Smooth muscle cell of the umbilical artery (primary cell): ENCODE measurements at places on chromosomes 16 and 17. TPM values are rescaled to one million over a fixed set of nuclear protein-coding genes. Genes with fewer than 3 reads are reported as not detected.

Gene PPP1R9B
- 29.4 and 36.7 TPM in 2 replicates for total RNA-seq

Gene RHBDL1
- total RNA-seq: 4.6 and 6.5 TPM in 2 replicates

Gene MARVELD3
- not detected in 2 replicates for total RNA-seq

Gene IFT20
- total RNA-seq: 54.5 and 101 TPM in 2 replicates

Gene NKD1
- total RNA-seq: under 0.01 TPM in 2 replicates

Gene BRCA1
- 4.2 and 12.5 TPM in 2 replicates for total RNA-seq

Gene PRM3
- total RNA-seq: not detected in 2 replicates

Gene HOXB8
- total RNA-seq: under 0.01 and 0.97 TPM in 2 replicates

Gene CACNG5
- not detected in 2 replicates for total RNA-seq

Gene APOBR
- total RNA-seq: not detected in 2 replicates

Gene SLC16A3
- total RNA-seq: 359 and 382 TPM in 2 replicates

Gene PAFAH1B1
- total RNA-seq: 109 and 179 TPM in 2 replicates

Gene OR3A3
- not detected in 2 replicates for total RNA-seq

Gene ZNF423
- under 0.01 and 0.09 TPM in 2 replicates for total RNA-seq

Gene MT1A
- 0.88 TPM in 1 of 2 replicates, not detected in the other for total RNA-seq

Gene STRADA
- total RNA-seq: 21.1 and 23.8 TPM in 2 replicates

Gene CSH1
- not detected in 2 replicates for total RNA-seq

Gene KRTAP4-3
- not detected in 2 replicates for total RNA-seq

Gene KRT27
- not detected in 2 replicates for total RNA-seq

Gene ALOX15B
- total RNA-seq: not detected in 2 replicates

Gene MIF4GD
- 5.6 and 6.2 TPM in 2 replicates for total RNA-seq
